ENCODE measurements at places on chromosomes 5 and 9.

DNA sequence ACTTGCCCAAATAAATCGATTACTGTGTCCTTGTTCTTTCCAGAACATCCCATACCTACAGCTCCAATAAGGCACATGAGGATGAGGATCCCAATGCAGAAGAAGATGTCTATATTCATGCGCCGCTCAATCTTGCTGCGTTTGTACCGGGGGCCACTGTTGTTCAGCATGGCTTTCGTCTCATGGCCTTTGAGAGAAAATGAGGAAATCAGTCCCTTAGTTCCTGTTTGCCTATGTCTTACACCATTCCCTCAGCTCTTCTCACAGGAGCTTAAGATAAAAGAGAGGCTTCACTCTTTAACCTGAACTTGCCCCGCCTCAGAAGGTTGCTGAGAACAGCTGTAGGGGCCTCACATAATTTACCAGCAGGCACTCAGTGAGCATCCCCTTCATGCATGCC, 211.6 kb downstream of the ATP10B start:
- DNase-seq: no peak

DNA sequence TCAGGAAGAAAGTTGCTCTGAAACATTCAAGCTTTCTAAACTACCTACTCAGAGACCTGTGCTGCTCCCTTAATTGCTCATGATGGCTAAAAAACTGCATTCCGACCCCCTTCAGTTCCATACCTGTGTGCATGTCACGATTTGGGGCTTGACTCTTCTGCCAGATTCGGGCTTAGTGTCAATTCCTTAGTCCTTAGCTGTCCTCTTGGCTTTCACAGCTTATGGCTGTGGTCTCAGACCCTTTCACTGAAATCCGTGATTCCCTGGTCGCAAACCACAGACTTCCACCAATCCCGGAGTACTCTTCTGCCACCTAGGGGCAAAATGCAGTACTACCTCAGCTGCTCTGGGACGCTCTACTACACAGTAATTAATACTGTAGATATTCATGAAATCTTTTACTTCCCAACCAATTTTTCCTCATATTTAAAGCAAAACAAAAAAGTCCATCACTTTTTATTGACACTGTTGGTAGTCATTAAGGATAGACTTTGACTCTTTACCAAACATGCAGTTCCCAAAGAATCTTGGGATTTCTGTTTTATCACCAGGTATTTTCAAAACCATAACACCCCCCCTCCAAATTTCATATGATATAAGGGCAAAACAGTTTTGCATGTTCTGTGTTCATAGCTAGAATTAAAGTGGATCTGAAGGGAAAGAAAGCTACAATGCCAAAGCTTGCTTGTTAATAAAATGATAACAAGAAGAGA, 617.4 kb downstream of the SLCO4C1 start:
- DNase-seq: peak; percentile 85

DNA sequence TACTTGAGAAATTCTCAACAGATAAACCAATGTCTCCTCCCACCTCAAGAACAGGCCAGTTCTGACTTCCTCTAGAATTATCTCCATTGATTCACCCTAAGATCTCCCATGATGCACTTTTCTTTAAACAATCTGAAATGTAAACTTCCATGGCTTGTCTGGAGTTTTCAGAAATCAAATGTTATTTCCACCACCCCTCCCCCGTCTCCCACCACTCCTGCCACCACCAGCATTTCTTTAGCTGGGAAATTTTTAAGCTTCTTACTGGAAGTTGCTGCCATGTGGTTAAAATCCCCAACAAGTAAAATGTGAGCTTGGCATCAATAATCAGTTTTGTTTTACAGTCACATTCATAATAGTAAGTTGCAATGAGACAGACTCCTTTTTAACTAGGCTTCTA, 32.8 kb upstream of the BASP1 start:
- DNase-seq: no peak

- DNase-seq: no peak
Observed at GRCh38 chr5:67259548-67260215, 63.1 kb upstream of the CD180 start.

GRCh38 chr5:81759632-81760005, 8.7 kb upstream of the SSBP2 start:
- no peak for DNase-seq

DNA sequence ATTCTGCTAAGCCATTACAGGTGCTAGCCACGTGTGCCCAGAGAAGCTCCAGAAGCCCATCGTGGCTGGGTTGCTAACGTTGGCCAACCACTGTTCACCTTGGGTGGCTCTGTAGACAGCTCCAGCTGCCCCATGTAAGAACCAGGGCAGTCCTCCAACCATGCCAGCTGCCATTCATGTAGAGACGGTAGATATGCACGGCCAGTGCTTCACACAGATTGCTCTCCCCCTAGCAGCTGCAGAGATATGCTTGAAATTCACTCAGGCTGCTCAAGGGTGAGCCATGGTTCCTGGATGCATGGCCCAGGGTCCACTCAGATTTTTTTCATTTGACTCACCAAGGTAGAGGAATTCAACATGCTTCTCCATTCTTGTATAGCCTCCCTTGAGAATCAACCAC, 31.0 kb downstream of the GADD45G start:
- no peak for DNase-seq

- no peak for DNase-seq
Observed at GRCh38 chr9:133132174-133132573, 11.1 kb upstream of the RALGDS start.

- DNase-seq: no peak
Observed at GRCh38 chr5:88831816-88832215, 51.2 kb downstream of the MEF2C start.

DNA sequence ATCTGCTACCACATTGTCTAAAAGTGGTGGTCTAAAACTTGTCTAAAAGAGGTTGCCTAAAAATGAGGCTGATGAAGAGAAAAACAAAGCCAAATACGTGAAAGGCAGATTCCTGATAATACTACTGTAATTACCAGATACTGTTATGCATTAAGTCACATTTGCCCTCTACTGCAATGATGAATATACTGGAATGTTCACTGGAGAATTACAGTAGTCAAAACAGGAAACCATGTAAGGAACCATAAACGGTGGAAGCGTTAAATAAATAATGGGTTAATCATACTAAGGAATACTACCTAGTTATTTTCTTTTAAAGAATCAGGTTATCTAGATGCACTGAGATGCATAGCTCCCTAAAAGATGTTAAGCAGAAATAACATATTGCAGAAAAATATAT, 201.3 kb downstream of the MCTP1 start:
- DNase-seq: no peak

DNA sequence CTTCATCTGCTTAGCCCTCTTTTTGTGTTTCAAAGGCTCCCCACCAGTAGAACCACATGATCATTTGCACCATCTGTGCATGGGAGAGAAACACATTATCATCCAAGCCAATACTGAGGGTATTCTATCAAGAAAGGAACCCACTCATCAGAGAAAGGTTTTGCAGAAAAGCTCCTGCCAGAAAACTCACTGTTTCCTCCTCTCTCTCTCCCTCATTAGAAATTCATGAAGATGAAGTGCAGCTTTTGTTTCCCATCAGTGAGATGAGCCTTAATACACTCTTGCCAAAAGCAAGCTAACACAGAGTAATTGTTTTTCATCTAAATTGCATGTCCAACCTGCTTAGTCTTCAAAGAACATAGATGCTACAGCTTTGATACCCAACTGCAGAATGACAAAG, 142.4 kb upstream of the GRAMD2B start:
- DNase-seq: no peak

- no peak for DNase-seq
Observed at GRCh38 chr5:53712327-53712726, 151.9 kb downstream of the NDUFS4 start.

- DNase-seq: no peak
Observed at GRCh38 chr5:16806711-16807546, 129.2 kb downstream of the MYO10 start.

GRCh38 chr5:139637438-139638089, 10.6 kb upstream of the CXXC5 start:
- DNase-seq: peak; percentile 94

DNA sequence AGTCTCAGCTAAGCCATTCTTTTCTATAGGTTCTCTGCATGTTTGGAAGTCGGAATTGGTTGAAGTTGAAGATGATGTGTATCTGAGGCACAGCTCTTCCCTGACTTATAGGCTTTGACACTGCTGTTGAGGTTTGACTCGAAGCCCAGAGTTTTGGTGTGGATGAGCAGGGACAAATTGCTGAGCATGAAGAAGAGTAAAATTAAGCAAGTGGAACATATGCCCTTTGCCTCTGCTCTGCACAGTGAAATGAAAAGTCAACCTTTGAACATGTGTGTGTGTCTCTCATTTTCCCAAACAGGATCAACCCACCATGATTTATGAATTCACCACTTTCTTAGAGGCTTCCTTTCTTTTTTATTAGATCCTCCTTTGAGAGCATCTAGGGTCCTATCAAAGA, 8.5 kb downstream of the HMHB1 start:
- DNase-seq: no peak

- DNase-seq: no peak
Observed at GRCh38 chr9:69976152-69976551, 67.5 kb upstream of the MAMDC2 start.

GRCh38 chr9:9521033-9521779, 1091.6 kb downstream of the PTPRD start:
- DNase-seq: no peak

DNA sequence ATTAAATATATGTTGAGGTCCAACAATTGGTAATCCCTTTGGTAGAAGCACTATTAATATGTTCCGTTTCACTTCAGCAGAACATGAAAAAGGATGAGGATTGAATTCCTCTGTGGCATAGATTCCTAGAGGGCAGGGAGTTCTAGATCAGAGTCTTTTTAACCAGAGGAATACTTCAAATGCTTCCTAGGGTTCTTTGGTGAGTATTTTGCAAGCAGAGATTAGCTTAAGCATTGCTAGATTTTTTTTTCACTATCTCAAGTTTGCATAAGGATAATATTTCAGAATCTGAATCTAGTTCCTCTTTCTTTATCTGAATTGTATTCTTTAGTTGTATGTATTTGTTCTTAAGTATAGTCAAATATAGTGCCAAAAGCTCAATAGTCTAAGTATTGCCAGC, 116.6 kb upstream of the ADAMTSL1 start:
- no peak for DNase-seq

- no peak for DNase-seq
Observed at GRCh38 chr5:33684496-33685159, 207.2 kb downstream of the ADAMTS12 start.

DNA sequence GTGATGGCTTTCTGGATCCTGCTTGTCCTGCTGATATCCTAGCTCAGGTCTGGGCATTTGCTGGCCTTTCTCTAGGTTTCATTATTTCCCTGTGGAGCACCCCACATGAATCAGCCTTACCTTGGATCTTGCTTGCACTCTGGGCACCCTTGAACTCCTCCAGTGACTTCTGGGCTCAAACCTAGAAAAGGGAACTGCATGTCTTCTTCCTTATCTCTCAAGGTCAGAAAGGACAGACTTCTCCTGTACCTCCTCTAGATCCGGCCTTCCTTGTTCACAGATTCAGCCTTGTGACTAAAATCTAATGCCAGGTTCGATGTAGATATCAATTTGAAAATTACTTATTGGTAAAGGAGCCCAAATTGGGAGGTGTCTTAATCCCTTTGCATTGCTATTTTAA, 267.9 kb downstream of the PARP8 start:
- no peak for DNase-seq

GRCh38 chr9:128863647-128864046, 18.1 kb downstream of the KYAT1 start:
- DNase-seq: peak; percentile 89

- no peak for DNase-seq
Observed at GRCh38 chr5:151665613-151666012, 21.1 kb downstream of the SPARC start.

Measured in osteocyte (in vitro differentiated cells).